ENCODE measurements at places on chromosomes 4 and X.

GRCh38 chrX:147377728-147378127, 534.0 kb upstream of the FMR1 start:
- DNase-seq, result no peak

GRCh38 chrX:11429538-11430085, 136.4 kb downstream of the AMELX start:
- DNase-seq, result no peak

DNA sequence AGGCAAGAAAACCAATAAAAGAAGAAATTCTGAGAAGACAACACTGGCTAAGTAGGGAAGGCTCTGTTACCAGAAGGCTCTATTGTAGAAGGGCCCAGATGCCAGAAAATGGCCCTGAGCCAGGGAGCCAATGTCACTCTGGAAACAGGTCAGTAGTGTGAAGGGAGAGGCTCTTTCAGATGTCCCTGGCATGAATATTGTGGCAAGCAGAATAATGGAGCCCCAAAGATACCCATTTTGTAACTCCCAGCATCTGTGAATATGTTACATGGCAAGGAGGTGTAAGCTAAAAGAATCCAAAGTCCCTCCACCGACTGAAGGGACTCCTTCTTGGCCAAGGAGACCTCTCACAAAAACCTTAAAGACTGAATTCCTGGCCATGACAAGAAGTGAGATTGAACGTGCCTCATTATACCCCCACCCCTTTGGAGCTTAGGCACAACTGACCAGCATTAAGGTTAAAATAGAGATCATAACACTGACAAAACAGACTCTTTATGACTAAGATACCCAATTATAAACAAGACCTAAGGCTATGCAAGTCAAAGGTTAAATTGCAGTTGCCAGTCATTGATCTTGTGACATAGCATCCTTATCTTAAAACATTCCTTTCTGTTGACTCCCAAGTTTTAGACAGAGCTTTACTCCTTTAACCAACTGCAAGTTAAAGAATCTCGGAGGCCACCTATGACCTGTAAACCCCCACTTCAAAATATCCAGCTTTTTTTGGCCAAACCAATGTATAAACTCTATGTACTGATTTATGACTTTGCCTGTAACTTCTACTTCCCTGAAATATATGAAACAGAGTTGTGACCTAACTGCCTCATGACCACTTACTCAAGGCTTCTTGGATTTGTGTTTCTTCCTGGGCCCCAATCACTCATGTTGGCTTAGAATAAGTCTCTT, 42.2 kb upstream of the SMIM10 start:
- peak; percentile 42 for DNase-seq

GRCh38 chrX:101931488-101932248, at the start of gene ZMAT1:
TSS of gene ZMAT1 (minus strand) at chrX:101932027. CDS start at chrX:101932008, 19 bp downstream.
- peak; percentile 87 for DNase-seq

GRCh38 chr4:177023951-177024350, 231.2 kb upstream of the VEGFC start:
- DNase-seq, result no peak

DNA sequence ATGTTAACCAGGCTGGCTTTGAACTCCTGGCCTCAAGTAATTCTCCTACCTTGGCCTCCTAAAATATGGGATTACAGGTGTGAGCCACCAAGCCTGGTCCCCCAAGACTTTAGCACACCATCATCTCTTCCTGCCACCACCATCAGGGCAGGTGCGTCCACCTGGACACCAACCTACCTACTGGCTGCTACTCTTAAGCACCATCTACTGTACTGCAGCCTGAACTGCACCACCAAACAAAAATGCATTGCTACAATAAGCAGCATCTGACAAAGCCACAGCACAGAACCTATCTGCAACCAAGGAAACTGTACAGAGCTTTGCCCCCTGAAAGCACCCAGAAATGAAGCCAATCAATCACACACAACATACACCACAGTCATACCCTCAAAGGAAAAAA, 139.7 kb downstream of the EFHC2 start:
- no peak for DNase-seq

DNA sequence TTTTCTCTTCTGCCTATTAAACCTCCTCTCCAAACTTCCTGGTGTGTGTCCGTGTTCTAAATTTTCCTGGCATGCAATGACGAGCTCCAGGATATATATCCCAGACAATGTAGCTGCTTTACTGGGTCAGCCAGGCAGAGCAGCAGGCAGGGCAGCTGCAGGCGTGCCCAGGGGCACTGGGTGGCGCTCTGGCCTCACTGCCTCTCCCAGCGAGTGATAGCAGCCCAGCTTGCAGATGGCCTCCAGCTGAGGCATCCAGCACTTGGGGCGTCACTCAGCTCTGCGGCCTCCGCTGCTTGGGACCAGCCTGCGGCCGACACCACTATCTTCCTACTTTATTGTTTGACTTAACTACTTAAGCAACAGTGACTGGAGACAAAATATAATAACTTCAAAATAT, 23.0 kb upstream of the UBA6 start:
- no peak for DNase-seq

GRCh38 chr4:68373513-68373912, 23.6 kb upstream of the YTHDC1 start:
- peak; percentile 75 for DNase-seq

- DNase-seq, result no peak
These were observed 20.1 kb downstream of the ZNF185 start for GRCh38 chrX:152917656-152918579.

- peak; percentile 36 for DNase-seq
These were observed 264.9 kb upstream of the MAGEB18 start for GRCh38 chrX:25873196-25873595.

- DNase-seq, result no peak
These were observed 21.2 kb downstream of the L1CAM start for GRCh38 chrX:153864561-153865320.

- no peak for DNase-seq
These were observed 1062.4 kb upstream of the DIAPH2 start for GRCh38 chrX:95622200-95622599.

- DNase-seq, result no peak
These were observed 31.7 kb upstream of the MSANTD1 start for GRCh38 chr4:3217266-3217665.

GRCh38 chr4:139312552-139313332, 10.5 kb upstream of the NDUFC1 start:
- DNase-seq, result no peak

DNA sequence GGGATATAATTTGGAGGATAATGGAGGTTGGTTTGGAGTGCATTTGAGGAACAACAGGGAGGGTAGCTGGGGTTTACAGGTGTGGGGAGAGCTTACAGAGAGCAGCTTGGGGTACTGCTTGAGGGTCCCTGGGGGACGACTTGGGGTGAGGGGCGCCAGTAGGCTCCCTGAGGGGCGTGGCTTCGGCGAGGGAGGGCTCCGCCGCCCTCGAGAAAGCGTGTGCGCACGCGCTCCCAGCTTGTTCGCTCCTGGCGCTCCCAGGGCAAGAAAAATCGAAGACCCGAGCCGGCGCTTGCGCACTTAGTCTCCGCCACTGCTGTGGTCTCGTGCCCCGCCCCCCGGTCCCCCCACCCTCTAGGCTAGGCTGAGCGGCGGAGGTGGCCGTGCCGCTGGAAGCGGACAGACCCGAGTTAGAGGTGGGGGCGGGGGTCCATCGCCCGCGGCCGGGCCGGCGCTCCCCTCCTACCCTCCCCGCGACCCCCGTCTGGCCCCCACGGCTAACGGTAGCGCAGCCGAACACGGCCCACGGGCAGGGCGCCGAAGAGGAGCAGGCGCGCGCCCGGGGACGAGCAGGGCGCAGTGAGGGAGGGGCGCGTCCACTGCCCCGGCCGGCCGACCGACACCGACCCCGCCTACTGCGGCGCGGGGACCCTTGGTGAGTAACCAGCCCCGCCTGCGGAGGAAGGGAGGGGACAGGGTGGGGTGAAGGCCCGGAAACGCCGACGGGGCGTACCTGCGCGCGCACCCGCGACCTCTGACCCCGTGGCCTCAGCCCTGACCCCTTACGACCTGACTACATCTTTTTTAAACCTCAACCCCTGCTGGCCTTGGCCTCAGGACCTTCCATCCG, 5.4 kb upstream of the CCDC120 start:
- peak; percentile 64 for DNase-seq

DNA sequence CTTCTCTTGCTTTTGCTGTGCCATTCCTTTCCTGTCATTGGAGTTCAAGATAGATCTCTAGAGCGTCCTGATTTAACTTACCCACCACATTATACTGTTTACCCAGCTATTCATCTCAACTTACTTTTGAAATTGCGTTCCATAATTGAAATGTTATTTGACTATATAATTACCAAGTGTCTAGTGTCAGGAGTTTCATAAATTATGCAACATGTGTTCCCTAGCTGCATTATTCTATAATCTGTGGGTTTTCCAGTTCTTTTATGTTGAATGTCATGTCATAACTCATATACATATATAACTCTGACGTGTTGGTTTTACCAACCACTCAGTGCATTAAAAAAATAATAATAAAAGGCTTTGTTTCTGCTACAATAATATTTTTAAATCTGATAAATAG, 285.9 kb upstream of the ARSJ start:
- no peak for DNase-seq

GRCh38 chrX:118228041-118228440, 111.4 kb upstream of the KLHL13 start:
- peak; percentile 30 for DNase-seq

DNA sequence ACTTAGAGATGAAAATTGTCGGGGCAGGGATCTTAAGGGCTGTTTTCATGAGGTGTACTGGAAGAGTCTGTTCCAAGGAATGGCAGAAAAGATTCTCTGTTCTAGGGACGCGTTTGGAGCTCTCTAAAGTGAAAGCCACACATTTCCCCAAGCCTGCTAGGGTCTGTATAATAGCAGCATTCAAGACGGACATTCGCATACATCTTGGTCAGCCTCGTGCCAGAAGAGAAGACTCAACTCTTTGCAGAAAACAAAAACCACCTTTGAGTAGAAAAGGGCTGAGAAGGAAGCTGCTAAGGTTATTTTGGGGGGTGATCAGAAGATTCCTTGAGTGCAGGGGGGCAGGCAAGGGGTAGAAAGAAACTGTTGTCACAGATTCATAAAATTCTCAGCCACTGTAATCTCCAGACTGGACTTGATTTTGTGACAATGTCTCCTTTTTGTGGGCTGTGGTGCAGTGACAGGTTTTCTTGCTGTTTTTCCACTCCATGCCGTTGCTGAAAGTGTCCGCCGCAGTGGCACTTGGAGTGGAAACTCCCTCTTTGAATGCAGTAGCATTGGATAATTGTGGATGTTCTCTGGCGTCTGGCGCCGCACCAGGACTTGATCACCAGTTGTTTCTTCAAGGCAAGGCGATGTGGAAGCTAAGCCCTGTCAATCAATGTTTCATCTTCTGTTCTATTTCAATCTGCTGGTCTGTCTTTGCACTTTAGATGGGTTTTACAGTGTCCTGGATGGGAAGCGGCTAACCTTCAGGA, 2.9 kb downstream of the GYG2 start:
- DNase-seq, result no peak

DNA sequence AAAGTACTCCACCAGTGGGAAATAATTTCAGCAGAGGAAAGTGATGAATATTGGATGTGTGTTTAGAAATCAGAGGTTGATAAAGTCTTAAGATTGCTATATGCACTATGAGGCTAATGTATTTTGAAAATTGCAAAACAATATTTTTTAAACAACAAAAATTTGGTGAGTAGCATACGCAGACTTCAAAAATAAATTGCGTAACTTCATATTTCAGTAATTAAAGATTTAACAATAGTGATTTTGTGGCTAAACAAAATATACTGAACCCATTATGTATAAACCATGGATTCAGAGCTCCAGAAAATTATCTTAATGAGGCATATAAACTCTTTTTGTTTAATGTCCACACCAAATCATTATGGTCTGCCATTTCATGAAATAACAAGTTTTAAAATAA, 3.3 kb upstream of the TAPT1 start:
- DNase-seq, result no peak

- DNase-seq, result no peak
These were observed 61.6 kb upstream of the PRPS1 start for GRCh38 chrX:107566604-107567262.

- DNase-seq, result peak; percentile 46
These were observed 1.2 kb downstream of the CD38 start for GRCh38 chr4:15779306-15779705.

GRCh38 chrX:38868941-38869401, 67.7 kb downstream of the MID1IP1 start:
- DNase-seq, result peak; percentile 40

DNA sequence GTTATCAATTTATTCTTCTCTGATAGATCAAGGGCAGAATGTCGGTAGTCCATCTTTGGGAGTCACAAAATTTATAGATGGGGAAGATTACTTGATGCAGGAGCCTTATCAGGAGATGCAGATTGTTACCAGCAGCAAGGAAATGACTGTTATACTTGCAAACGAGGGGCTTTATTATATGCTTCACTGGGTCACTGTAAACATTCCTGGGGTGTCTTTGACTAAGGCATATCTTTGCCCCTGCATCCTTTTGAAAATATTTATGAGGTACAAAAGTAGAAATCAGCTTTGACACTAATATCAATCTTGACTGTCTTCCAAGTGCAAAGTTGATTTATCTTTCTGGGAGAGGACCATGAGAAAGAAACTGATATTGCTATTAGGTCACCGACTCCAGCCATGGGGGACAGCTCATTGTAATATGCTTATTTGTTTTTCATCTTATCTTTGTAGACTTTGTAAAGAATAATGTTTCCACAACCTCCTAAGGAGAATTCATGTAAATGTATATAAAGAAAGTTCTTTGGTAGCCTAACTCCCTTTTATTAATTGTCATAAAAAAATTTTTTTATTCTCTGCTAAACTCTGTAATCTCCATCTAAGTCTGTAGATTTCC, 177.3 kb upstream of the EMCN start:
- peak; percentile 2 for DNase-seq

GRCh38 chrX:98357146-98357545, 1473.4 kb downstream of the RPA4 start:
- no peak for DNase-seq

DNA sequence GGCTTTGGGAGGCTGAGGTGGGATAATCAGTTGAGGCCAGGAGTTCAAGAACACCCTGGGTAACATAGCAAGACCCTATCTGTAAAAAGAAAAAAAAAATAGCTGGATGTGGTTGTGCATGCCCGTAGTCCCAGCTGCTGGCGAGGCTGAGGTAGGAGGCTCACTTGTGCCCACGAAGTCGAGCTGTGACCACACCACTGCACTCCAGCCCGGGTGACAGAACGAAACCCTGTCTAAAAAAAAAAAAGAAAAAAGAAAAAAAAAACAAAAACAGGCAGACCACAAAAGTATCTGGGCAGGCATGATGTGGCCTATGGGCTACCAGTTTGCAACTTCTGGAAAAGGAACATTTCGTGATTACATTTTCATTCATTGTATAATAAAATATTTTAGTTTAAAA, 38.1 kb upstream of the RASGEF1B start:
- no peak for DNase-seq

- peak; percentile 58 for DNase-seq
These were observed 570.7 kb downstream of the BCOR start for GRCh38 chrX:39527025-39527424.

DNA sequence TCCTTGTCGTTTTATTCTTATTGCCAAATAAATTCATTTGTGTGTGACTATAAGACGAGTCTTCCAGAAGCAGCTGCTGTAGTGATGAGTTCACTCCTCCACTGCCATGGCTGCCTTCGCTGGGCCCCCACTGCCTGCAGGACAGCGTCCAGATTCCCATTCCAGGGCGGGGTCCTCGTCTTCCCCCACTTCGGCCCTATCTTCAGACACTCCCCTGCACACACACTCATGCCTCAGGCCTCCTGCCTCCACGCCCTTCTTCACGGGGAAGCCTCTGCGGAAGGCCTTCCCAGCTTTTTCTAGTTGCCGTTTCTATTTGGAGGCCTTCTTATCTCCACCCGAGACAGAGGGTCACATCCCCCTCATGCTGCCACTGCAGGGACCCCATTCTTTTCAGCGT, 80.4 kb downstream of the SHROOM2 start:
- no peak for DNase-seq
